ENCODE measurements at places on chromosomes 13 and 19.

GRCh38 chr19:5032101-5032967, 63.4 kb downstream of the KDM4B start:
- DNase-seq = no peak

GRCh38 chr19:974564-975257, 9.4 kb upstream of the WDR18 start:
- DNase-seq = no peak

DNA sequence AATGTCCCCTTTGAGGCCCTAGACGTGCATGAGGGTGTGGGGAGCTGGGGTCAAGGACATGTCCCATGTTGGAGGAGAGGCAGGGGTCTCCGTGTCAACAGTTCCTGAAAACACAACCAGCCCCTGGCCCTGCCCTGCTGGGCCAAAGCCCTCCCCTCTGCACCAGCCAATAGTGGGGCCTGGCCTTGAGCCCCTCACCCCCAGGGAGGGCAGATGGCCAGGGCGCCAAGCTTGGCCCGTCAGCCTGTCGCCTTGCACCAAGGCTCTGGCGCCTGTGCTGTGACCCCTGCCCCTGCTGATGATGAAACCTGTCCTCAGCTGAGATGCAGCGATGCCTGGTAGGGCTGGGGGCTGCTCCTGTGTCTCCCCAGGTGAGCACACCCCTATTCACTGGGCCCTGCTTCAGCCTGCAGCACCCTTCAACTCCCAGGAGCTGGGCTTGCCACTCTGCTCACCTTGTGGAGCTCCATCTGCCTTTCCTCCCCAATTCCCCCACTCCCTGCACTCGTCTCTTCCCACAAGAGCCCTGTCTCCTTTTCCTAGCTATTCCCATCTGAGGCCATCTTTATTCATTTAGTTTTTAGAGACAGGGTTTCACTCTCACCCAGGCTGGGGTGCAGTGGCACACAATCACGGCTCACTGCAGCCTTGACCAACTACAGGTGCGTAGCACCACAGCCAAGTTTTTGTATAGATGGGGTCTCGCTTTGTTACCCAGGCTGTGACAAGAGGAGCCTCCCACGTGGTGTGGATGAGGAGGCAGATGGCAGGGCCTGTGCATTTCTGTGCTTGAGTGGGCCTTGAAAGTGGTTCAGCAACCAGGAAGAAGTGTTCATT, 2.1 kb upstream of the HAMP start:
- no peak for DNase-seq

DNA sequence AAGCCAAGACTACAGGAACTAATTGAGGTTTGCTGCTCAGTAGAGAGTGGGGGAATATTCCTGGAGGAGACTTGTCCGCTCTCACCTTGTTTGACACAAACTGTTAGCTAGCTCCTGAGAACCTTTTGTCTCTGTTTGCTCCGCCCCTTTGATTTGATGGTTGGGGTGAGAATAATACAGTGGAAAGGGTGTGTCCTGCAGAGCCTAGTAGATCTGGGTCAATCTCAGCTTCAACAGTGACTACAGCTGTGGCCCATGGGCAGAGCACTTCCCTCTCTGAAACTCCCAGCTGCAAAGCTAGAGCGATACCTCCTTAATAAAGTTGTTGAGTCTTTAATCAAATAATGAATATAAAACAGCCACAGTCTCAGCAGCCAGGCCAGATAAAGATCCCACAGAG, 576.7 kb downstream of the DIAPH3 start:
- no peak for DNase-seq

DNA sequence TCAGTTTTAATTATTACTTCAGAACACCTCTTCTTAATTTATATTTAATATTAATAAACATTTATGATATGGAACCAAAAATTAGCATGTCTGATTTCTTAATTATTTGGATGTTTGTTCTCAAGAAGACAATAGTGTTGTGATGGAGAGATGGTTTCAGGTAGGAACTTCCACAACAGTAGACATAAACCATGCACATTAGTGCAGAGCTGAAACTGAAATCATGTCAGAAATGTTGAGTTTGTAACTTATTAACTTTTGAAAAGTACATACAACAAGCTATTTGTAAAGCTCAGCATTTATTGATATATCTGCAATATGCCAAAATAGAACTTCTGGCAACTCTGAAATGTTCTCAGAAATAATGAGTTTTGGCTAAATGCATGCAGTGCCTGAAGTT, 11.8 kb upstream of the EDNRB start:
- DNase-seq = no peak

DNA sequence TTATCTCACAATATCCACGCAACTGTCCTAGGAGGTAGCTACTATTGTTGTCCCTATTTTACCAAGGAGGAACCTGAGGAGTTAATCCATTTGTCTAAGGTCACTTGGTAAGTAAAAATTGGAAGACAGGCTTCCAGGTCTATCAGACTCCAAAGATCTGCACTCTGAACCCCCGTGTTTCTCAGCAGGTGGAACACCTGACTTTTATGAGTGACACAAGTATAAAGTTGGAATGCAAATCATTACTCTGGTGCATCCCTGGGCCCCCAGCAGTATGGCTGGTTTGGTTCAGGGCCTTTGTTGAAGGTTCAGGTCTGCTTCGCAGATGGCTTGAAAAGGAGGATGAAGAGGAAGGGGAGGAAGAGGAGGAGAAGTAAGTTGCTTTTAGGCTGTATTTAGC, 46.0 kb downstream of the RGCC start:
- no peak for DNase-seq

GRCh38 chr13:50463719-50464118, 379.8 kb downstream of the DLEU7 start:
- no peak for DNase-seq

DNA sequence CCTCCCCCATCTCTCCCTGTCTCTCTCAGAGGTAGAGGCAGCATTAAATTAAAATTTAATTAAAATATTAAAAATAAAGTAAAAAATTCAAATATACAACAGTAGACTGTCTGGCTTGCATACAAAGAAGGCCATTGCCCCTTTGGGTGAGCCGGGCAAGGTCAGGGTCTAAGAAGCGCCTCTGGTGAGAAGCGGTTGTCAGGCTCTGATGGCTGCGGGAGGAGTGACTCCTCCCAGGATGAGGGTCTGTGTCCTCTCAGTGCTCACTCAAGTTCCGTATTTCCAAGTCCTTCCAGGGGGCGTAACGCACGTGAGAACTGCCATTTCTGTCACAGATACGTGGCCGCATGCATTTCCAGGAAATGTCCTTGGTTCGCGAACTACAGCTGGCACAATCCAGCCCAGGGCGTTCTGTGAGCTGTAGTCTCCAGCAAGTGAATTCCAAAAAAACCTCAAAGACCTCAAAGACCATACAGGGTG, 737 bp upstream of the ZNF181 start:
- no peak for DNase-seq

DNA sequence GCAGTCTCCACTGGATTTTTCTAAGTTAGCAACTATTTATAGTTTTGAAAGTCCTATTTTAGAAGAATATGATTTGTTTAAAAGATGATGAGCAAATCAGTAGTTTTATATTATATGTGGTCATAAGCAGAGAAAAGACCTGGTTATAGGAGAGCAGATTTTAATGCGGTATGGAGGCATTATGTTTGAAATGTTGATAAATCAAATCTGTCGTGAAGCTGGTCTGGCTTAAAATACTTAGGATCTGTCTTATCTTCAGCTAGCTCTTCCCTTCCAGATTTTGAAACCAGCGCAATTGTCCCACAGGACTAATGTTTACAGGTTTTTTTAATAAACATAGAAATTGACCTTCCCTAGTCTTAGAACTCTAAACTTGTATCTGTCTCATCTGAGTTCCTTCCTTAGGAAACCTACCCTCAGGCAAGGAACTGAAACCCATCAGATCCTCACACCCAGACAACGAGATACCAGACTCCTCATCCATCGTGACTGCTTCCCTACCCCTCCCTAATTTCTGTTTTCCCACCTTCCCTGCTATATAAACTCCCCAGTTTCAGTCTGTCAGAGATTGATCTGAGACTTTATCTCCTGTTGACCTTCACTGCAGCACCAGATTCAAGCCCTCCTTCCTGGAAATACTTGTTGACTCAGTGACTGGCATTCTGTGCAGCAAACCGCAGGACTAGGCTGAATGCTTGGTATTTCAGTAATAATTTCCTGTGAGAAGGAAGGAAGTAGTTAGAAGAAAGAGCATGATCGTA, 37.8 kb upstream of the CXCL17 start:
- peak; percentile 27 for DNase-seq

DNA sequence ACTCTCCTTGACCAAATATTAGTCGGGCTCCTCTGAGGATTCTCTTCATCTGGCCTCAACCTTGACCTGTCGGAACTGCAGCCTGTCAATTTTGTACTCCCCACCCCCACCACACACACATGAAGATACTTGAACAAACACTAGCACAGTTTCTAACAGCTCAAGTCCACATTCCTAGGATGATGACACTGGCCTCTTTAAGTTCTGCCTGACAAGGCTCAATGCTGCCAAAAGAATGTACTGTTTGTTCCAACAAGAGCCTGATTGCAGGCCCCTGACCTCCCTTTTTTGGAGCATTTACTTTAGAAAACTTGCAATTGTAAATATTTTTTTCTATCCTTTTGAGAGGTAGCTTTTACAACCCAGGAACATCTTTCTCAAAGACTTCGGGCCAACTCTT, 169.2 kb upstream of the IRS2 start:
- DNase-seq = no peak

DNA sequence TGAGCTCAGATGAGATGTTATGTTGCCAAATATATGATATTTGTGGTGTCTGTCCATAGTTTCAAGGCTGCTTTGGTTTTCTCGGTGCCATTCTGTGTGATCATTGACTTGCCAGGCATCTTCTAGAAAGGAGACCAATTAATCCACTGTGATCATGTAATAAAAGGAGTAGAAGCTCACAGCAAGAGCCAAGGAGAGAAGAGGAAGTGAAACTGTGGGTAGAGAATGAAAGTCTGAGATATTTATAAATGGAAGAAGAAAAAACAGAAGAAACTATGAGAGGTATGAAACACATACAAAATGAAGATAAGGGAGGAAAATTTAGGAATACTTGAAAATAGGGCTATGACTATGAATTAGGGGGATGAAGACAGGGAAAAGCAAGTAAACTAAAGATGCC, 11.1 kb upstream of the ZNF613 start:
- DNase-seq = no peak

- peak; percentile 11 for DNase-seq
Measured at GRCh38 chr13:49669735-49670309, 21.5 kb downstream of the EBPL start.

- DNase-seq = no peak
Measured at GRCh38 chr13:106210324-106210723, 325.1 kb downstream of the EFNB2 start.

- no peak for DNase-seq
Measured at GRCh38 chr13:72565893-72566292, 161.5 kb downstream of the MZT1 start.

DNA sequence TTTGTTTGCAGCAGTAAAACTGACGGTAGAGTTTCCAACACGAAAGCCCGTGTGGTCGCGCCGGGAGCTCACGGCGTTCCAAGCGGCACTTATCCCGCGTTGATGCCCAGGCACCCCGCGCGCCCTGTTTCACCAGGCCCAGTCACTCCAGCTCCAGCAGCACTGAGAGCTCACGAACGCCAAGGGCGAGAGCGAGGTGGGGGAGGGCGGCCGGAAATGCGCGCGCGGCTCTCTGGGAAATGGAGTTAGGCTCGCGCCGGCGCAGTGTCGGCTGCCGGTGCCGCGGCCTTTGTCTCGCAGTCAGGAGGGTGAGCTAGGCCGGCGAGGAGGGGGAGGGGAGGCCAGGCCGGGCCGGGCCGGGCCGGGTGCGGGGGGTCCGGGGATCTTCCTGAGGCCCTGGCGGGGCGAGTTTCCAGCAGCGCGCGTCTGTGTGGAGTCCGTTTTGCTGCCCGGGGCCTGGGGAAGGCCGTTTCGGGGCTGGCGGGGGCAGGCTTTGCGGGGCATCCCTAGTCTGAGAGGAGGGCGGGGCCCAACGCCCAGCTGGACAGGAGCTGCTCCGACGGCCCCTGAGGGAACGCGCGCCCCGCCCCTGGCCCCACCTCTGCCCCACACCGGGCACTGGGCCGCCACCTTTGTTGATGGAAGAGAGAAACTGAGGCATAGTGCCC, at the start of gene ZNF135:
ZNF135 (plus strand) TSS at position 280 of the 668 bp plus-strand sequence. CDS start 721 bp downstream, outside the sequence.
- DNase-seq = peak; percentile 40

DNA sequence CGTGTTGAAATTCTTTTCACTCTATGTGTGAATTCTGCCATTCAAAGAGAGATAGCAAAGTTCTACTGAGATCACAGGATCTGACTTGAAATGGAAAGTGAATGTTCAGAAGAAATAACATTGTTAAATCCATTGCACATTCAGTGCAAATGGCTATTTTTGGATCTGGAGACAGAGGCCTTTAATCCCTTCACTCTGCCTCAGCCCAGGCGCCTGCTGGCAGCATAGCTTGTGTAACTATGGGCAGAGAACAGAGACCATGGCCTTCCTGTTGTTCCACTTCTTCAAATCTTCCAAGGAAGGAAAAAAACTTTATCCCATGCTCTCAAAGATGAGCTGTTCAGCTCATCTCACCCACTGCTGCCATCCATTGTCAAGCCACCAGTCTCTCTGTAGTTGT, 265.4 kb downstream of the LMO7 start:
- DNase-seq = no peak

- no peak for DNase-seq
Measured at GRCh38 chr19:17902701-17903100, 30.1 kb upstream of the CCDC124 start.

DNA sequence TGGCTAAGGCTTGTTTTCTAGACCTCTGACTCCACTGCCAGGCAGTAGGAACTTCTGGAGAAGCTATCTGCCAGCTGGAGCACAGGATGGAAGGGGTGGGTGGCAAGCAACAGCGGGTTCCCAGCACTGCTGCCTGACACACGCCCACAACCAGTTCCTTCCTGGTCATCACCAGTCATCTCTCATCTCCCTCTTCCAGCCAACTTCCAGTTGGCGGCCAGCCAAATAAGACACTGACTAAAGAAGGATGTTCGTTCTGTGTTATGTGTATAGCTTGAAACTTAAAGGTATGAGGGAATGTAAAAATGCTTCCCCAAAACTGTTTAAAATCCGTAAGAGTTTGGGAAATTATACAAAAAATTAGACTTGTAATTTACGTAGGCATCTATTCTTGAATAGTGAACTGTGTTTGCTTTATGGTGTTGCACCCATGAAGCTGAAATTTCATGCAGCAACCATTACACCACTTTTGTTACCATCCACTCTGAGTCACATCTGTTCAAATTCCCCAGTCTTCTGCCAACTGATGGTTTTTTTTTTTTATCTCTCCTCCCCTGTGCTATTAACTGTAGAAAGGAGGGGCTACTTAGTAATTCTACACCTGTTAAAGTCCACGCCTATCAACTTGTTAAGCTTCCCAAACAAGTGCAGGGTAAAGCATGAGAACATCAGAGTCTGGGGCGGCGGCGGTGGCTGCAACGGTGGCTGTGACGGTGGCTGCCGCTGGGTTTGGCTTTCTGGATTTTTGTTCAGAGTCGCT, 86.2 kb upstream of the FRY start:
- DNase-seq = no peak

- DNase-seq = no peak
Measured at GRCh38 chr13:88248393-88248792, 577.2 kb downstream of the SLITRK5 start.

DNA sequence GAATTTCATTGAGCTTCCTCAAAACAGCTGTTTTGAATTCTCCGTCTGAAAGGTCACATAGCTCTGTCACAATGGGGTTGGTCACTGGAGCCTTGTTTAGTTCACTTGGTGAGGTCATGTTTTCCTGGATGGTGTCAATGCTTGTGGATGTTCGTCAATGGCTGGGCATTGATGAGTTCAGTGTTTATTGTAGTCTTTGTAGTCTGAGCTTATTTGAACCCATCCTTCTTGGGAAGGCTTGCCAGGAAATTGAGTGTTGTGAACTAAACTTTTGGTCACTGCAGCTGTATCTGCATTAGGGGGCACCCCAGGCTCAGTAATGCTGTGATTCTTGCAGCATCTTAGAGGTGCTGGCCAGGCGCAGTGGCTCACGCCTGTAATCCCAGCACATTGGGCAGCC, 22.0 kb downstream of the BLOC1S3 start:
- DNase-seq = no peak

GRCh38 chr19:17172624-17173345, 42.4 kb upstream of the USE1 start:
- DNase-seq = no peak
